ENCODE measurements at places on chromosomes 12 and 14.

- DNase-seq: no peak
Measured at GRCh38 chr12:99736760-99737269, 89.3 kb downstream of the GARIN6 start.

GRCh38 chr12:1692226-1692625 is 1.4 kb downstream of the ADIPOR2 start:
- no peak for DNase-seq

DNA sequence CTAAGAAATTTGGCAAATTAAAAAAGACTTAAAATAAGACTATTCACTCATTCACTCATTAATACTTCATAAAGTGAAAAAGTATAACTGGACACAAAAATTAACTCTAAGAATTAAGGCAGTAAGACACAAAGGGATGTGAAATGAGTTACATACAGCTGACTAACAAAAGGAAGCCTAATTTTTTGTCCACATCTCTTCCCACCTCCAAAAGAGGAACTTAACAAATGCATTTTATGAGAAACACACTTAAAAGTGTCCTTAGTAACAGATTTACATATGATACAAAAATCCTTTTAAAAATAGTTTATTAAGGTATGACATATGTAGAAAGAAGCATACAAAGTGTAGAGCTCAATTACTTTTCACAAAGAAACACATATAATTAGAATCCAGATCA is 88.9 kb downstream of the NUMB start:
- no peak for DNase-seq

GRCh38 chr14:24093207-24093900 is 757 bp upstream of the PCK2 start:
- DNase-seq: no peak

GRCh38 chr14:57057803-57058202 is 210.9 kb downstream of the EXOC5 start:
- no peak for DNase-seq

DNA sequence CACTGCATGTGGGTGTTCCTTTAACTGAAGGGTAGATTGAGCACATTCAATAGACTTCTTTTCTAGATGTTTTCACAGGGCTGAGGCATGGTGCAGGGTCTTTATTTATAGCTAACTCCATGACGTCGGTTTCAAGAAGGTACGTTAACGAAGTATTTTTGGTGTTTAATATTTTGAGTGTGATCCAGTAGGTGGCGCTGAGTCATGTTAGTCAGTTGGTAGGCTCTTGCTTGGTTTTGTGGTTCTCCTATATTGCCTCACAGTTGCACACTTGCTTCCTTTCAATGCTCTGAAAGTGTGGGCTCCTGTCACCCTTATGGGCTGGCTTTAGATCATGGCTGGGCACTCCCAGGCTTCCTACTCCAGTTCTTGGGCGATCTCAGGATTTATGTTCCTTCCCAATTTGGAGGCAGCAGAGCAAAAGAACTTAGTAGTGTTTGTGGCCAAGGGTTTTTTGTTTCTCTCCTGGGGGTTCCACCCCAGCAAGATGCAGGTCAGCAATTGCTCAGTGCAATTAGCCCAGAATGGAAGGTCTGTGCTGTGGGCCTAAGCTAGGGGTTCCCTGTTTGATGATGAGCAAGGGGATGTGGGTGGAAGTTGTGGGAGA is 471.6 kb upstream of the FOXG1 start:
- DNase-seq: no peak

DNA sequence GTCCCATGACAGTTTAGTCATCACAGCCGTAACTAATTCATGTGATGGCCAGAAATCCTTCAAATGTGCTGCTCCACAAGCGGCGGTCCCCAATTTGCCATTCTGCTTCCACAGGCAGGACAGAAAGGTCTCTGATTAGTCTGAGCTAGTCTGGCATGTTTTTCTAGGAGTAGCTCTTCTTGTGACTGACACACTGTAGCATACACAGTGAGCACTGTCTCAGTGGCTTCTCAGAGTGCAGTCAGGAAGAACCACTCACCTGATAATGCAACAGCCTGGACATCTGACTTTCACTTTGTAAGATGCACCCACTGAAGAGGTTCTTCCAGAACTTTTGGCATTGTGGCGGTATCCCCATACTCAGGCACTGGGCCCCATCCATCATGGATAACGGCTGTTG is 1266.2 kb downstream of the TMEM121 start:
- DNase-seq: no peak

DNA sequence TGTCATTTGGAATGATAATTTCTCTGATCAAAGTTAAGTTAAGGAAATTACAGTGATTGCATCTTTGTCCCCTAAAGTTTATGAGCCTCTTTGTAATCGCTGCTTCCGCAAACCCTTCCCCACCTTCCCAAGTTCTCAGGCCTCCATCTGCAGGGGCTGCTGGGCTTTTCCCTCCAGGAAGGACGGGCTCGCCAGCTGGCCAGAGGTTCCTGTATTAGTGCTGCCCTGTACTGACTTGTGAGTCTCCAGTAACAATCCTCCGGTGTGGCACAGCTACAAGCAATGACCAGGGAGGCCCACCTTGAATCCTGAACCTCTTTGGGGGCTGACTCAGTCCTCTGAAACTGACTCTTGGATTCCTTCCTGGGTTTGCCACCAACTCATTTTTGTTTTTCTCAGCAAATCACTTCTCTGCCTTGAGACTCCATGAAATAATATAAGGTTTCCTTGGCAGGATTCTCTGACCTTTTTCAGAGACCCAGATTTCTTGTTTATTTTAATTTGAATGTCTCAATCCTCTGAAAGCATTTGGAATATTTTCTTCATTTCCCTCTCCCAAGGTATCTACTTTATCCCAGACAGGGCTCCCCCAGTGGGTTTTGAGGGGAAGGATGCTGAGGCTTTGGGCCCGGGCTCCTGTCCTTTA is 398.6 kb downstream of the ZFP36L1 start:
- no peak for DNase-seq

DNA sequence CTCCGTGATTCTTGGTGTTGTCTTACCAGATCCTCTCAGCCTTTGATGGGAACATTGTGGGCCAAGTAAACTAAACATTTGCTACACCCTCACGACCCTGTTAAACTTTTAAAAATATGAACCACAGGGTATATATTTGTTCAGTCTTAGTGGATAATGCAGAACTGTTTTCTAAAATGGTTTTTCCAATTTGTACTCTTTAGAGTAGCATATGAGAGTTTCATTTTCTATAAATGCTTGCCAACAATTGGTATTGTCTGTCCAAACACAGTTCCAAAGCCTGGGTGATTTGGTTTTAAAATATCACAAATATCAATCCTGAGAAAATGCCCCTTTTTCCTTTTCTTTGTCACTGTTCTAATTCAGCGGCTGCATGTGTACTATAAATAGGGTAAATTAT is 6.7 kb upstream of the IL22 start:
- no peak for DNase-seq

DNA sequence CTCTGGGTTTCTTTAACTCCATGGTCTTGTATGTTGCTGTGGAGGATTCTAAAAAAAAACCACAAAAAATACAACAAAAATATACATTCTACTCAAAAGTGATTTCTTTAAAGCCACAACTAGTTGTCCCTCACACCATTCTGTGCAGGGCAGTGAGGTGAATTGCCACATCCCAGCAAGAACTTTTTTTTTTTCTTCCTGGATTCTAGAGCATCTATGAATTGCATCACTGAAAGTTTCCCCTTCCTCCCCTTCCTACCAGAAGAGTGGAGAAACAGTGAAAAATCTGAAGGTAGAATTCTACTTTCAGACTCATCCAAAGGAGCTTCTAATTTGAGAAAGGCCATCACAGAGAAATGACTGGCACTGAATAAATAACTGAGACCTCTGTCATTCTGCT is 395.3 kb downstream of the AEBP2 start:
- no peak for DNase-seq

GRCh38 chr14:36988989-36989388 is 183.4 kb downstream of the SLC25A21 start:
- no peak for DNase-seq

GRCh38 chr12:121678305-121678704 is 8.9 kb upstream of the MORN3 start:
- no peak for DNase-seq

- DNase-seq: peak; percentile 29
Measured at GRCh38 chr14:21852061-21852664, 178.5 kb upstream of the OR4E1 start.

DNA sequence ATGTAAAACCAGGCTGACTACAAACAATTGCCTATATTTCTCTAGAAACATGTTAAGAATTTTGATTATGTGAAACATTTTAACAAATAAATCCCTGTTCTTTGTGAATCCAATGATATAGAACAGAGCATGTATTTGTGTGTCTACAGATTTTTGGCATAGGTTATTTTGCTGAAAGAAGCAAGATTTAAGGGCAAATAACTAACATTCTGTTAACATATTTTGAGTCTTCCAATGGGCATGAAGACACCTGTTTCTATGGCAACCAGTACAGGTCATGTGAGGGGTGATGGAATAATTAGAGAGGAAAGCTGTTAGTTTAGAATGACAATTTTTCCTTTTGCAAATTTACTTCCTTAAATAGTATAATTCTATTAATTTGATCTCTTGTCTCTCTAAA is 8.8 kb downstream of the ART4 start:
- DNase-seq: no peak

DNA sequence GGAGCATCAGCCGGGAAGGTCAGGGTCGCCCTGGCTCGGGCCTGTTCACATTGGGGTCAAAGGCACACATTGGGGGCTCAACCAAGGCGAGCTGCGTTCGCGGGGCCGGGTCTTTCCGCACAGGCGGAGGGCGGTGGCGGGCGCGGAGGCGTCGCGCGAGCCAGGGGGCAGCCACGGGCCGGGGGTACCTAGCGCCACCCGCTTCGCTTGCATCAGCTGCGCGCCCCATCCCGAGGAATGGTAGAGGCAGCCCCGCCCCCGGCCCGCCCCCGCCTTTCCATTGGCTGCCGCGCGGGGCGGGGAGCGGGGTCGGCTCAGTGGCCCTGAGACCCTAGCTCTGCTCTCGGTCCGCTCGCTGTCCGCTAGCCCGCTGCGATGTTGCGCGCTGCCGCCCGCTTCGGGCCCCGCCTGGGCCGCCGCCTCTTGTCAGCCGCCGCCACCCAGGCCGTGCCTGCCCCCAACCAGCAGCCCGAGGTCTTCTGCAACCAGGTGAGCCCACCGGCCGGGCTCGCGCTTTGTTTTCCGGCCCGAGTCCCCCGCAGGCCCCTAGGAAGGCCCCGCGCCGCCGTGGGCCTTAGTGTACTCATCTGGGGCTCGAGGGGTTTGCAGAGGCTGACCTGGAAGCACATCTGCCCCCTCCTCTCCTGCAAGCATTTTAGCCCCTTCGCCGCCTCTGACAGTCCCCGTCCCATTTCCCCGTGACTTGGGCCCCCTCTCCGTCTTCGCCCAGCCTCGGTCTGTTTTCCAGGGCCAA is at the start of gene ALDH2:
TSS of gene ALDH2 (plus strand) at position 326 of the 754 bp plus-strand sequence. CDS start at position 376, 50 bp downstream.
- DNase-seq: no peak

- DNase-seq: no peak
Measured at GRCh38 chr12:114443607-114444421, 37.9 kb upstream of the TBX5 start.

GRCh38 chr14:61488417-61489401 is 167.3 kb downstream of the PRKCH start:
- no peak for DNase-seq

DNA sequence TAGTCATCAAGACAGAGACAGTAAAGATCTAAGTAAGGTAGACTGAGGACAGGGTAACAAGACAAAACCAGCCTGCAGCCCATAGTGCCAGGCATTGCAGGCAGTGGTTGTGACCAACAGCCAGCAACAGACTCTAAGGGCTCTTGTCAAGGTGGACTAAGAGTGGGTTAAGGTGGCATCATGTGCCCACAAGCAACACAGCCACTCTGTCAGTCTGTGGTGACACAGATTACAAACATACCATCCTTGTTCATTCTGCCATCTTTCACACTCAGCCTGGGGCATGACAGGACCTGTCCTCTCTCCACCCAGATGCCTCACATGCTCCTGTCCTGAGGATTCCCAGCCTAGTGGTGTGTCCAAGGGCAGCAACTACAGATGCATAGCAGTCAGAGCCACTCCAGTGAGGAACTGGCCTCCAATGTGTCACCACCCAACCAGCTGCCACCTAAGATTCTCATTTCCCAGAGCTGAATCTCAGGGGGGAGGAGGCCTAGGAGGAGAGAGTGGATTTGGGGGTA is 28.3 kb downstream of the VDR start:
- no peak for DNase-seq

DNA sequence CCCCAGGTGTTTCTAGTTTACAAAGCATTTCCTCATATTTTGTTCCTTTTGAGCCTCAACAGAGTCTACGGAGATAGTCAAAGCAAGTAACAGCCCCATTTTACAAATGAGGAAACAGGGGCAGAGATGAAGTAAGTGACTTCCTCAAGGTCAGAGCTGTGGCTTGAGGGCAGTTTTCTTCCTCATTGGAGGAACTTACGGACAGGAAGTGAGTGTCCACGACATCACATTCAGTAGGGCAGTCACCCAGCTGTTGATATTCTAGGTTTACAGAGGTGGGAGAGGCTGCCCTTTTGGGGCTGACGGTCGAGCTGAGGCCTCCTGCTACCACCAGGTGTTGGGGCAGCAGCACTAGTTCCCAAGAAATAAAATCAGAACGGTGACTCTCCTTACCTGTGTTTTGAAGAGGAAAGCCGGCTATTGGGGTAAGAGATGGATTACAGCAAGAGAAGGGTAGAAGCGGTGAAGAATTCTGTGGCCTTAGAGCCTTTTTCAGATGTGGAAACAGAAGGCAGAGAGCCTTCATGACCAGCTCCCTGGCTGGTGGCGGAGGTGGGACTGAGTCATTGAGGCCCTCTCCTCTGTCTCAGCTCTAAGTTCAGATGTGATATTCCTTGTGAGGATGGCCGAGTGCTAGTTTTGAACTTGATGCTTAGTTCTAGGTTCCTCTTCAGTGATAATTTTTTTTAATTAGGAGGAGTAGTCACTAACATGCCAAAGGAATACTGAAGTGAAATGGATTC is 41.7 kb downstream of the SUSD6 start:
- DNase-seq: no peak

DNA sequence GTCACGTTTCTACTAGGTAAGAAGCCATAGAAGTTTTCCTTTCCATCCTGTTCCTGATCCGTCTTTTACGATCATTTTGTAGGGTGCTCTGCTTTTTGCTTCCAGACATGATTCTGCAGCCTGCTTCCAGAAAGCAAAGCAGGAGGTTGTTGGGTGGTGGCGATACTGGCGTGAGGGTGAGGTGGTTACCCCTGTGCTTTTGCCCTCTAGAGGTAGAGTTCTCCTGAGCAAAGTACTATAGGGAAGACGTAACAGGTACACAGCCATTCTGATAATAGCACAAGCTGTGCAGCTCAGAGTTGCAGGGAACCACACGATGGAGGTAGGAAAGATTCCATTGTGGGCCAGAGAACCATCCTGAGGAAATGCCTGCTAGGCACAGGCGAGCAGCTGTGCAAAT is 186.0 kb downstream of the PAH start:
- DNase-seq: no peak

- DNase-seq: no peak
Measured at GRCh38 chr14:30257946-30258661, 300.9 kb upstream of the G2E3 start.

- DNase-seq: no peak
Measured at GRCh38 chr12:40522837-40523236, 169.4 kb upstream of the CNTN1 start.

- no peak for DNase-seq
Measured at GRCh38 chr12:120646044-120646443, 5.6 kb downstream of the CABP1 start.

All from T-helper 17 cell (primary cell).